Activated T-cell treated with anti-CD3 and anti-CD28 coated beads for 48 hours (primary cell): ENCODE measurements at places on chromosomes 6 and 20.
A peak's percentile ranks its signal among the peaks of the same experiment; 100 is the strongest.

DNA sequence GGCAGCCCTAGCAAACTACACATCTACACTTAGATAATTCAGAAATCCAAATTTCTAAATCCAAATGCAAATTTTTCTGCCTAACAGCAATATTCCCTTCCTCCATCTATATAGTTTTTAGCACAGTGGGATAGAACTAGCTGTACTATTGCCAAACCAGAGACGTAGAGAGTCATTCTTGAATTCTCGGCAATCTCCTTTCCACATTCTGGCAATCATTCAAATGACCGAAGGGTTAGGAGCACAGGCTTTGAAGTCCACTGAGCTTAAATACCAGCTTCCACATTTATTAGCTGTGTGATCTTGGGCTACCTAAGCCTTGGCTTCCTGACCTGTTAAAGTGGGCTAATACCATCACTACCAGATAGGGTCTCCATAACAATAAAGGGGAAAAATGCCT is 3.1 kb upstream of the RPS12 start:
- DNase-seq: no peak

DNA sequence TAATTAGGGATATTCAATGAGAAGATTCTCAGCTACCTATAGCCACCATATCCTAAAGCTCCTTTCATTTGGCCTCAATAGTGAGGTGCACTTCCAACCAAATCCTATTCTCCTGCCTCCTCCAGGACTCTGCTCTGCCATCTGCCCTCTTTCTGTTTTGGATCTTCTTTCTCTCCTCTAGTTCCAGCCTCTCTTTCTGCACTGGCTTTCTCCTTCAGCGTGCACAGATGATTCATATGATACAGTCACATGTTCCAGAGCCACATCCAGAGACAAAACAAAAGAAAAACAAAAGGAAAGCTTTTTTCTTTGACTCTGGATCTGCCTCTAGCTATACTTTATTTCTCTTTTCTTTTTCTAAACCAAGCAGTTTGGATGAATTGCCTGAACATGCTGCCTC is 531.9 kb upstream of the MAN1A1 start:
- DNase-seq: no peak

- DNase-seq: no peak
Measured at GRCh38 chr20:39853636-39854035, 835.4 kb downstream of the MAFB start.

DNA sequence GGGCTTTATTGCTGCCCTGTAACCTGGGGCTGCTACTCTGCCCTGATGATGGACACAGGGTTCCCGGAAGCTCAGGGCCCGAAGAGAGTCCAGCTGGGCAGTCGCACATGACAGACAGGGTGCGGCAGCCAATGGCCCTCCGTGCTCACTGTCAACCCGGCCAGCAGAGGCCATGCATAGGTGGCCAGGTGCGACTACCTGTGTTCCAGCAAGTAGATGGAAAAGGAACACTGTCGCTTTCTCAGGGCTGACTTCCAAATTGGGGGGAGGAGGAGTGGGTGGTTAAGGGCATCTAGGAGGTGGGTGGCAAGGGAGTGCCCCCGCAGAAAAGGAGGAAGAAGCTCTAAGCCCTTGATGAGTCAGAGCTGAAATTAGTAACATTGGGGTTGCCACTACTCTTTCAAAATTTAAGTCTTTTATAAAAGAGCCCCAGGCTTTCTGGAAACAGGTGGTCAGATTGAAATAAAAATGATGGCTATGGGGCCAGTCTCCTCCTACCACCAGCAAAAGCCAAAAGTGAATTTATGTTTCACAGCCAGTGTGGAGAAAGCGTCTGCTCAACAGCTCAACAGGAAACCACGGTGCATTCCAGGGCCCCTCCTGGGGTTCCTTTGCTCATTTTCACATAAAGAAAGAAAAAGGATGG is 2.3 kb upstream of the RAMACL start:
- no peak for DNase-seq

DNA sequence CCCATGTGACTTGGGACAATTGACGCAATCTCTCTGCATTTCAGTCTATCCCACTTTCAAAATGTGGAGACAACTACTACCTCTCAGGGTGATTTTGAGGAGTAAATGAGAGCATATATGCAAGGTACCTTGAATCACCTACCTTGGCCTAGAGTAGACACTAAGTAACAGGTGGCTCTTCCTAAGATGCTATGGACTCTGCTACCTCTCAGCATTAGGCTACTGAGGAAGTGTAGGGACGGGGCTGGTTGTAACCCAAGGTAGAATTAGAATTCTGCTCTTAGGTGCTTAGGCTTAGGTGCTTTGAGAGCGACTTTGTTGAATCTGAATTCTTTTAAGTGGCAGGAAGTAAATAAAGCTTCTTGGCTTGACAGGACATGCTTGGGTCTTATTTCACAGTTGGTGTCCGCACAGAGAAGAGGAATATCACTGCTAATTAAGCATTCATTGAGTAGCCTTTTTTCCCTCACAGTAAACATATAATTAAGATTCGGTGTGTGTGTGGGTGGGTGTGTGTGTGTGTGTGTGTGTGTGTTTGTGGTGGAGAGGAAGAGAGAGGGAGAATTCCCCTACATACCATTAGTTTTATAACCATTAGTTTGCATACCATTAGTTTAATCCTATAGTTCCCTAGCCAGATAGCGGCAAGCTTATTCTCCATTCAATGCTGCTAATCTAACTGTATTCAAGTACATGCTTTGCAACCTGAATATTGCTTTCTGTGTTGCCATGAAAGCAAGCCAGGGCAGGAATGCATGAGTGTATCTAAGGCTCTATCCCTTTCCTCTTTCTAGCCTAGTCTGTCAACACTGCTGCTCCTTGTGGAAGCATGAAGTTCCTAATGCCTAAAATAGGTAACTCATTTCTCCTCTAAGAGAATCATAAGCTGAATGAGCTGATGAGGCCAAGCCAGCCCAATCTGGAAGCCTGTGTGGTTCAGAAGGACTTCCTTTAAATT is 112.5 kb downstream of the IPCEF1 start:
- no peak for DNase-seq

- DNase-seq: peak; percentile 2
Measured at GRCh38 chr6:100880149-100880852, 828 bp downstream of the ASCC3 start.

- no peak for DNase-seq
Measured at GRCh38 chr6:163986313-163986712, 571.8 kb downstream of the QKI start.

DNA sequence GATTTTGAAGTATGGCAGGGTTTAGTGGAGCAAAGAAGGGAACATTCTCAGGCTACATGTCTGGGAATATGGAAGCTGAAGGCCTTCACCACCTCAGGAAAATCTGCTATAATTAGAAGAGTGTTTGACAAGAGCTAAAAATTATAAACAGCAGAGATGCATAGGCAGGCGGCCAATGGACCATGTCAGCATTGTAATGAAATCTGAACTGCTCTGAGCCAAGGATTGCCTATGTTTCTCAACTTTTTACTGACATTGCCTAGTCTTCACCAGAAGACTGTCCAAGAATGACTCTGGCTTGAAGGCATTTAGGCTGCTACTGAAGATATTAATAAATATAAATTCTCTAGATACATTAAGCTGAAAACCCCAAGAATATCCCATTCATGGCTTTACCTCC is 84.1 kb downstream of the C6orf52 start:
- DNase-seq: no peak

- no peak for DNase-seq
Measured at GRCh38 chr6:110617057-110617456, 140.6 kb upstream of the SLC22A16 start.
